CD4-positive, alpha-beta memory T cell (primary cell): ENCODE measurements at places on chromosomes 13 and 19. TPM values are rescaled to one million over a fixed set of nuclear protein-coding genes. Genes with fewer than 3 reads are reported as not detected.

- H3K4me1 ChIP-seq = peaks cover 71% of the 10 kb centered on the region
- no peaks in the 10 kb centered on the region for H3K27me3 ChIP-seq
- H3K4me3 ChIP-seq = no peak overlapping the region
Observed at GRCh38 chr19:49469828-49470614, 4.0 kb upstream of the FLT3LG start.

GRCh38 chr13:94228763-94229162 is 250.7 kb downstream of the DCT start:
- no peak overlapping the region for H3K27ac ChIP-seq
- no peak overlapping the region for H3K4me3 ChIP-seq
- H3K4me1 ChIP-seq = no peaks in the 10 kb centered on the region
- no peaks in the 10 kb centered on the region for H3K36me3 ChIP-seq
- DNase-seq = no peak
- H3K27me3 ChIP-seq = no peaks in the 10 kb centered on the region

- H3K4me3 ChIP-seq = no peak overlapping the region
- H3K27me3 ChIP-seq = no peaks in the 10 kb centered on the region
- H3K36me3 ChIP-seq = no peaks in the 10 kb centered on the region
Observed at GRCh38 chr13:86562866-86563265, 763.6 kb upstream of the SLITRK6 start.

DNA sequence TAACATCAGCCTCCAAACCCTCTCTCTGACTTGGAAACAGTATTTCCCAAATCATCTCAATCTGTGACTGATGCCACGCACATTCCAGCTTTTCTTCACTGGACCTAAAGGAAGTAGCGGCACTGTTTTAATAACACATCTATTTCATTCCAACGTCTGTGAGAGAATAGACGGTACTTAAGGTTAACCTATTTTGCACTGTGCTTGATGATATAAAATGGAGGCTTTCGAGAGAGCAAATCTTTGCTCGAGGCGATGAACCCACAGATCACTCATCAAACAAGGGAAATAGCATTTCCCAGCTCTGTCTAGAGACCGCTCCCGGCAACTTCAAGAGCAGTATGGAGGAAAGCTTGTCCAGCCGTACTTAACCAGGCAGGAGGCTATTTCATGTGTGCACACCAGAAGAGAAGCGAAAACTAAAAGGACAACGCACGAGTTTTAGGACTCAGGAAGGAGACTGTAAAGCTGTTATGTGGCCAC is 2.9 kb downstream of the UBL3 start:
- H3K27ac ChIP-seq = peak overlapping the region; percentile 53
- H3K36me3 ChIP-seq = no peaks in the 10 kb centered on the region
- peak overlapping the region; percentile 58 for H3K4me3 ChIP-seq
- H3K4me1 ChIP-seq = peaks cover 54% of the 10 kb centered on the region

DNA sequence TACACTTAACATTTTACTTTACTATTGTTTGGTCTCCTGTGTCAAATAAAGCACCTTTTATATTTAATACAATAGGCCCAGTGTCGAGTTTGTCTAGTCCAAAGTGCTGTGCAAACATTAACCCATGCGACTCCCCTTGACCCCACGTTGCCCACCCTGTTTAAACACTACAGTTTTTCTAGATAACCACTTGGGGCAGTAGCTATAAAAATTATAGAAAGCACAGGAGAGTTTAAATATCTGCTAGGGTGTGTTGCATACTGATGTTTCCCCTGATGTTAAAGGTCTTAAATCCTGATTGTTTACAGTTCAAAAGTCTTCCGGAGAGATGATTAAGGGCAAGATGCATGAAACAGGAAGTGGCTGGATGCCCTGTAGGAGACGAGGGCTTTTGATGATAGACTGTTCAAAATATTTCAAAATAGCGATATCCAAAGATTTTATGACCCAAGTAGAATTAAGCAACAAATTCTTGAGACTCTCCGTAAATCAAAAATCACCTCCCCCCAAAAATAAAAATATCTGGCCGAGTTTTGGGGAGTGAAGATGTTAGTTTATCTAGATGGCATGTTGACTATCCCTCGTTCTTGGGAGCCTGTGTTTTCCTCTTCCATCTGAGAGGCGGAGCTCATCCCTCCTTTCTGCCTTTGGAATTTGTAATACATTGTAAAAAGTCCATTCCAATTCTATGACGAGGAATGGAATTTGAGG is 167.1 kb downstream of the FGF9 start:
- no peak overlapping the region for H3K4me3 ChIP-seq
- H3K4me1 ChIP-seq = no peaks in the 10 kb centered on the region
- no peaks in the 10 kb centered on the region for H3K27me3 ChIP-seq
- H3K27ac ChIP-seq = no peak overlapping the region

DNA sequence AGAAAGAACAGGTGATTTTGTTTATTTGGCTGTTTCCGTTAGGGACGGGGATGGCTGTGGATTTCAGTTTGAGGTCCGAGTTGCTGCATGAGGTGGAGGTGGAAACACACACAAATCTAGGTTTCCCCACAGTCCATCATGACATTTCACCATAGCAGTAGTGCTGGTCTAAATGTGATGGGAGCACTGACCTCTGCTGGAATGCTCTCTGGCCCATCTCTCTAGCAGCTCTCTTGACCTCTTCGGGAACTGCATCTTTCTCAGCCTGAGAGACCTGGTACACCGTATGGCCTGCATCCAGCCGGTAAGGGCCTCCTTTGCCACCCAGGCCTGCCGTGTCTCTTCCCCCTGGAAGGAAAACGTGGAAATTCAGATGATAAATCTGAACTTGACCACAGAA is 154.0 kb downstream of the RGCC start:
- no peaks in the 10 kb centered on the region for H3K4me1 ChIP-seq
- H3K4me3 ChIP-seq = no peak overlapping the region
- H3K27me3 ChIP-seq = no peaks in the 10 kb centered on the region
- H3K27ac ChIP-seq = no peak overlapping the region

DNA sequence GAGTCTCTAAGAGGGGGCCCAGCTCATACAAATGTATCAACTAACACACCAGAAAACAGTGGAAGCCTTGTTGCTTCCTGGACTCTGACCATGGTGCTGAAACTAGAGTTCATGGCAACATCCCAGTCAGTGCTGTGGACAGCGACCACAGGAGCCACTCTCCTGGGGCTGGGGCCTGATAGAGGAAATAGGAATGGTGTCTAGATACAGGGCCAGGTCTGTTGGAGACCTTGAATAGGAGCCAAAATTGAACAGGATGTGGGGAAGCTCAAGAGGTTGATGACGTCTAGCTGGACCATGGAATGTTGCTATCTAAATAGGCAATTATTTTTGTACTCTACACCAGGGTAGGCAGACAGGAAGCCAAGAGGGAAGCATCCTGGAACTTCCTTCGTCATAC is 21.7 kb downstream of the LILRB4 start:
- DNase-seq = no peak
- H3K27ac ChIP-seq = no peak overlapping the region
- H3K36me3 ChIP-seq = no peaks in the 10 kb centered on the region
- H3K27me3 ChIP-seq = peaks cover 4% of the 10 kb centered on the region

GRCh38 chr19:27901078-27901477 is 1311.9 kb downstream of the UQCRFS1 start:
- H3K36me3 ChIP-seq = no peaks in the 10 kb centered on the region
- H3K27ac ChIP-seq = no peak overlapping the region
- H3K27me3 ChIP-seq = no peaks in the 10 kb centered on the region

- H3K4me1 ChIP-seq = no peaks in the 10 kb centered on the region
- no peak overlapping the region for H3K4me3 ChIP-seq
- no peak overlapping the region for H3K27ac ChIP-seq
- DNase-seq = no peak
- H3K27me3 ChIP-seq = no peaks in the 10 kb centered on the region
Observed at GRCh38 chr13:73131247-73131646, 72.4 kb downstream of the KLF5 start.

DNA sequence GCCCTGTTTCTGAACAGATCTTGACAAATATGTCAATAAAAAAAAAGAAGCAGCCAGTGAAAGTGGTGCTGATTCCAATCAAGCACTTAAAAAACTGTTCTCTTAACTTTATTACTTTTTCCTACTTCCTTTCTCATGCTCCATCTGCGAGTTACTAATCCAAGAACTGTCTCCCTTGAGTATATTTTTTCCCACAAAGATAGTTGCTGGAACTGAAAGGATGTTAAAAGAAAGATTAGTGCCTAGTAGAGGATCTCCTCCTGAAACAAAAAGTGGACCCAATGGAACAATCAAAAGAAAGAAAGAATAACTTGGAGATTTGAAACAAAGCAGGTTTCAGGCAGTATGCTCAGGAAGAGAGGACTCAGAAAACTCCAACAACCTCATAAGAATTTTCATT is 1034.8 kb downstream of the PCDH17 start:
- H3K27me3 ChIP-seq = no peaks in the 10 kb centered on the region
- H3K4me1 ChIP-seq = no peaks in the 10 kb centered on the region
- no peaks in the 10 kb centered on the region for H3K36me3 ChIP-seq
- no peak overlapping the region for H3K27ac ChIP-seq
- DNase-seq = no peak
- H3K4me3 ChIP-seq = no peak overlapping the region

DNA sequence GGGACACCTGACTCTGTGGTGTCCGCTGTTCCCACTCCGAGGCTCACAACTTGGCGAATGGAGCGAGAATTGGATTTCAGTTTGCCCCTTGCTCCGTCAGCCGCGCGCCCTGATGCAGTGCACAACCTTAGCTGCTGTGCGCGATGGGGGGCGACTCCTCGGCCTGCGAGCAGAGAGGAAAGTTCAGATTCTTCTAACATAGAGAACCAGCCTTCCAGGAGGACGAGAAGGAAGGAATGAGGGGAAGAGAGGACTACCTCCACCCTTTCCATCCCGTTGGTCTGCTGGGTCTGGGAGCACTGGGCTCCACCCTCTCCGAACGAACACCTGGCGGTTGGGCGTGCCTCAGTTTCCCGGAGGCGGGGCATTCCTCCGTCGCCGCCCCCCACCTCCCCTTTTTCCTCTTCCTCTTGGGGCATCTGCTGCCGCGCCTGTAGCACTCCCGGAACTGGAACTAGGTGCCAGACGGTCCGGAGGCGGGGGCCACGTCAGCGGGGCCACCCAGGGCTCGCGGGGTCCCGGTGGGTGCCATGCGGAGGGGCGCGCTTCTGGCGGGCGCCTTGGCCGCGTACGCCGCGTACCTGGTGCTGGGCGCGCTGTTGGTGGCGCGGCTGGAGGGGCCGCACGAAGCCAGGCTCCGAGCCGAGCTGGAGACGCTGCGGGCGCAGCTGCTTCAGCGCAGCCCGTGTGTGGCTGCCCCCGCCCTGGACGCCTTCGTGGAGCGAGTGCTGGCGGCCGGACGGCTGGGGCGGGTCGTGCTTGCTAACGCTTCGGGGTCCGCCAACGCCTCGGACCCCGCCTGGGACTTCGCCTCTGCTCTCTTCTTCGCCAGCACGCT is at the start of gene KCNK6:
Gene KCNK6, plus strand, starts transcription at position 425 of the 838 bp plus-strand sequence. Its CDS starts 106 bp downstream, at position 531.
- peak; percentile 22 for DNase-seq
- H3K4me3 ChIP-seq = peak within 1 kb of the TSS; percentile 2
- H3K4me1 ChIP-seq = peaks cover 50% of the 10 kb centered on the region
- peak within 1 kb of the TSS; percentile 62 for H3K27ac ChIP-seq
- H3K36me3 ChIP-seq = no peaks in the 10 kb centered on the region

DNA sequence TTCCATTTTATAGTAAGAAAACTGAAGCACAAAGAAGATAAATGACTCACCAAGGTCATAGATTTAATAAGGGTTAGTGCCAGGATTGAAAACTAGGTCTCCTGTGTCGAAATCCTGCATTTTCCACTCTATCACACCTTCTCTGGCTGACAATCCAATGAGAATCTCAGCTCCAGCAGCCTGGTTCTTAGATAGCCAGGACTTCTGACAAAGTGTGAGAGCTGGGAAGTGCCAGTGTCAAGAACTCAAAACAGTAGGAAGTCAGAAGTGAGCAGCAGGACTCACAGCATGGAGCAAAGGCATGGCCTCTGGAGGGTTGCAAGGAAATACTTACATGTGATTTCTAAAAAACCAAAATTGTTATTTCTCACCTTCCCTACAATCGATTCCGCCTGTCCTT is 24.3 kb downstream of the KCTD12 start:
- no peak for DNase-seq
- no peaks in the 10 kb centered on the region for H3K27me3 ChIP-seq
- H3K27ac ChIP-seq = no peak overlapping the region
- H3K4me1 ChIP-seq = no peaks in the 10 kb centered on the region
- H3K36me3 ChIP-seq = no peaks in the 10 kb centered on the region
- no peak overlapping the region for H3K4me3 ChIP-seq

- no peak overlapping the region for H3K27ac ChIP-seq
- H3K27me3 ChIP-seq = no peaks in the 10 kb centered on the region
- H3K36me3 ChIP-seq = no peaks in the 10 kb centered on the region
- H3K4me1 ChIP-seq = no peaks in the 10 kb centered on the region
Observed at GRCh38 chr13:88303605-88304004, 632.4 kb downstream of the SLITRK5 start.

- no peak overlapping the region for H3K27ac ChIP-seq
- H3K36me3 ChIP-seq = no peaks in the 10 kb centered on the region
- H3K4me3 ChIP-seq = no peak overlapping the region
- no peaks in the 10 kb centered on the region for H3K27me3 ChIP-seq
- DNase-seq = peak; percentile 68
Observed at GRCh38 chr19:492091-492531, 4.2 kb upstream of the MADCAM1 start.

DNA sequence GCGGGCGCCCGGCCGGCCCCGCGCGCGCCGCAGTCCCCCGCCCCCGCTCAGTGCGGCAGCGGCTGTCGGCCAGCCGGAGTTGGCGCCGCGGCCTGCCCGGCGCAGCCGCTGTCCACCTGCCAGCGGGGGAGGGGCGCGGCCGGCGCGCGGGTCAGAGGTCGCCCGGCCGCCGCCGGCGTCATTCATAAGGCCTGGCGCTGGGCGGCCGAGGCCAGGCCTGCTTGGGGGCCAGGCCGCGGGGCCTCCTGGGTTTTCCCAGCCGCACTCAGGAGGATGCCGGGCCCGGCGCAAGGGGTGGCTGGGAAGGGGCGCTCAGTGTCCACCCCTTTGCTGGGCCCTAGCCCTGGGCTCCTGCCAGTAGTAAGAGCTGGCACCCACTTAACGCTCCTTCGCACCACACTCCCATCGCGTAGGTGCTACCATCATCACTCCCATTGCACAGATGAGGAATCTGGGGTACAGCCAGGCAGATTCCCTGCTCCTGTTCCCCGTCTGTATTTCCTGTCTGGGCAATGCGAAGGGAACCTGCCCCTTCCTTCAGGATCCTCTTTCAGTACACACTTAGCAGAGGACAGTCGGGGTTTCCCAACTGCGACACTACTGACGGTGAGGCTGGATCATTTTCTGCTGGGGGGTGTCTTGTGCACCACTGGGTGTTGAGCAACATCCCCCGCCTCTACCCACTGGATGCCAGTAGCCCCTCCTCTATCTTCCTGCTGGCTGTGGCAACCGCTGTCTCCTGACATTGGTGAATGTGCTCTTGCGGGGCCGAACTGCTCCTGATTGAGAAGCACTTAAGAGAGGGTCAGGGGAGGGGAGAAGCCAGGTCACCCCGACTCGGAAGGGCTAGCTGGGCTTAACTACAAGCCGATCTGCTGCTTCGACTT is 846 bp upstream of the PRKACA start:
- no peaks in the 10 kb centered on the region for H3K27me3 ChIP-seq
- peak overlapping the region; percentile 73 for H3K27ac ChIP-seq
- no peaks in the 10 kb centered on the region for H3K36me3 ChIP-seq
- peak; percentile 40 for DNase-seq

- no peak overlapping the region for H3K4me3 ChIP-seq
- H3K27me3 ChIP-seq = no peaks in the 10 kb centered on the region
- H3K4me1 ChIP-seq = no peaks in the 10 kb centered on the region
- no peak overlapping the region for H3K27ac ChIP-seq
Observed at GRCh38 chr13:110518571-110518970, 43.0 kb downstream of the RAB20 start.

The PCDH17 gene
- not detected for total RNA-seq

The ZDHHC20 gene
- total RNA-seq = 69.5 TPM

The FUT6 gene
- total RNA-seq = not detected

The CYP2F1 gene
- not detected for total RNA-seq
